ENCODE measurements at places on chromosomes 13 and 19. TPM values are rescaled to one million over a fixed set of nuclear protein-coding genes. Genes with fewer than 3 reads are reported as not detected.

DNA sequence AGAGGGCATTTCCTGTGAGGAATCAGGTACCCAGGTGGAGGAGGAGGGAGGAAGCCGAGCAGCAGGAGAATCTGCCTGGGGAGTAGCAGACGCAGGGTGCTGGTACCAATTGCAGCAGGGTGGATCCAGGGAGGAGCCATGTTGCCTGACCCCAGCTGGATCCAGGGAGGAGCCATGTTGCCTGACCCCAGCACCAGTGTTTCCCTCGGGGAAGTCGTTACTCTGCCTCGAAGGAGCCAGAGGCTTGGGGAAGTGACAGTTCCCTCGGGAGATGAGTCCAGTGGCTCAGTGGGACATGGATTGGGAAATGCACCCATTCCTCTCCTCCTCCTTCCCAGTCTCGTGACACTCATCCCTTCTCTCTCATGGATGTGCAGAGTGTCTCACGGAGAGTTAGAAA is 31.5 kb downstream of the LAIR2 start:
- DNase-seq, result no peak

- DNase-seq, result no peak
Observed at GRCh38 chr13:48404952-48405351, 8.0 kb downstream of the LPAR6 start.

- no peak for DNase-seq
Observed at GRCh38 chr13:27622881-27623280, 1.2 kb downstream of the POLR1D start.

GRCh38 chr19:40056505-40056904 is 474 bp upstream of the ZNF780B start:
- DNase-seq, result no peak

DNA sequence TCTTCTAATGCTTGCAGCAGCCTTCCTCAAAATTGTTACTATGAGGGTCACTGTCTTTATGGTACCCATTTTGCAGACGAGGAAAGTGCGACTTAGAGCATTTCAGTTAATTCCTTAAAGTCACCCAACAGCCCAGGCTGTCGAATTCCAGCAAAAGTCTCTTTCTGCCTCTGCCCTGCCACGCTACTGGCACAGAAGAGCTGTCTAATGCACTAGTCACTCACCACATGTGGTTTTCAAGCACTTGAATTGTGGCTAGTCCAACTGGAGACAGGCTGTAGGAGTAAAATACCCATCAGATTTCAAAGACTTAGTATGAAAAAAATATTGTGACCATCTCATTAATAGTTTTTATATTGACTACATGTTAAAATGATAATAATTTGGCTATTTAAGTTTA is 1.7 kb downstream of the FPR1 start:
- no peak for DNase-seq

Gene TMPRSS9
- total RNA-seq, result not detected

Gene PTPRH
- 43.2 TPM for total RNA-seq
